Cardiac atrium fibroblast (primary cell): ENCODE measurements at places on chromosomes 5 and 9. TPM values are rescaled to one million over a fixed set of nuclear protein-coding genes. Genes with fewer than 3 reads are reported as not detected.

The NINJ1 gene
- total RNA-seq, result 19.5 and 41.3 TPM in 2 replicates

The MAMDC4 gene
- 3.2 and 3.6 TPM in 2 replicates for total RNA-seq

The CDKN2B gene
- total RNA-seq, result 5.1 and 16.8 TPM in 2 replicates

The CHSY3 gene
- 9.9 and 10.9 TPM in 2 replicates for total RNA-seq
